NCI-H2081 treated with DMSO at 0.1 percent for 48 hours (cell line): ENCODE measurements at places on chromosomes 7 and 10.

DNA sequence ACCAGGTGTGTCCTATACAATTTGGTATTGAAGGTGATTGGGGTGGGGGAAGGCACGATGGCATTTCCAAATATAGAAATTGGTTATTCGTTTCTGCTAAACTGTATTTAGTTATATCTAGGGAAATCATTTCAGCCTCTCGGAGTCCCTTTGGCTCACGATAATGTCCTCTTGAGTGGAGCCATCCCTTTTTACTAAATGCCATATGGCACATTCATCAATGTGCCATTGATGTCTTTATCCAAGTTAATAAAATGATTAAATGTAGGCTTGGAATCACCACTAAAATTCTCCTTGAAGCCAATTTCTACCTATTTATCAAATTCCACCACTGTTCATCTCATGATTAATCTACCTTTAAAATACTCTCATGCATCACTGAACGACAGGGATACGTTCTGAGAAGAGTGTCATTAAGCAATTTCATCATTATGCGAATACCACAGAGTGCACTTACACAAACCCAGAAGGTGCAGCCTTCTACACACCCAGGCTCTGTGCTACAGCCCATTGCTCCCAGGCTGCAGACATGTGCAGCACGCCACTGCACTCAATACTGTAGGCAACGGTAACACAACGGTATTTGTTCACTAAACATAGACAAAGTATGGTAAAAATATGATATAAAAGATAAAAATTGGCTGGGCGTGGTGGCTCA is 219.2 kb upstream of the C7orf33 start:
- no peak for DNase-seq

- DNase-seq = no peak
Observed at GRCh38 chr7:2792856-2793487, 51.1 kb downstream of the GNA12 start.

GRCh38 chr10:44519361-44519760 is 134.5 kb upstream of the CXCL12 start:
- no peak for DNase-seq

GRCh38 chr10:11713186-11713743 is 28.9 kb upstream of the ECHDC3 start:
- no peak for DNase-seq

GRCh38 chr10:91762878-91763277 is 35.3 kb upstream of the TNKS2 start:
- no peak for DNase-seq
